ENCODE measurements at places on chromosomes 6 and 20.

DNA sequence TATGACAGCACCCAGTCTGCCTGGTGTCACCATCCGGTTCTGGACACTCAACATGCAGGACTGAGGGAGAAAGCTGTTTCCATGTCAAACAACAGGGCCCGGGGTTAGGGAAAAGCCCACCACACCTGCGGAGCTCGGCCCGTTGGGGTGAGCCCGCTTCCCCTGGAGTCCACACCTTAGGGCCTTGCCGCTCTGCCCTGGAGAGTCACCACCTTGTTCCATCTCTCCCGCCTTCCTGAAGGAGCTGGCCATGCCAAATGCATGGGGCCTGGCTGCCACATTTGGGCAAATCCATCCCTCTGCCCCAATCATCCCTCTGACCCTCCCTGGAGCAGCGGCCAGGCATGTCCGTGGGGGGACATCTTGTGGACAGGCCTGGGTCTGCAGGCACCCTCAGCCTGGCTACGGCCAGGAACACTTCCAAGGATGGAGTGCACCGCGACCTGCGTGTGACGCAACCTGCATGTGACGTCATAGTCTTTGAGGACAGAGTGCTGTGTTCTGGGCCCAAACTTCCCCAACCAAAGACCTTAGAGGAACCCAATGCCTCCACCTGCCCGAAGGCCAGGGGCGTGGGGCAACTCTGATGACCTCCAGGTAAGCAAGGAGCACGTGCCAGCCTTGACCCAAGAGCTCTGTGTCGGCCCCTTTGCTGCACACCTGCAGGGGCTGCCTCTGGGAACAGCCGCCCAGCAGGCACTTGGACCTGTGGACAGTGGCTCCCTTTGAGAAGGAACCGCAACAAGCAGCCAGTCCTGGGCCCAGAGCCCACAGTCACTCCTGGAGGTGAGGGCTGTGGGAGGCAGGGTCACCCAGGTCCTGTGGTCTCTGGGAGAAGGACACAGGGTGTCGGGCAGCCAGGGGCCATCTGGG, 1.7 kb downstream of the CABLES2 start:
- no peak for DNase-seq

DNA sequence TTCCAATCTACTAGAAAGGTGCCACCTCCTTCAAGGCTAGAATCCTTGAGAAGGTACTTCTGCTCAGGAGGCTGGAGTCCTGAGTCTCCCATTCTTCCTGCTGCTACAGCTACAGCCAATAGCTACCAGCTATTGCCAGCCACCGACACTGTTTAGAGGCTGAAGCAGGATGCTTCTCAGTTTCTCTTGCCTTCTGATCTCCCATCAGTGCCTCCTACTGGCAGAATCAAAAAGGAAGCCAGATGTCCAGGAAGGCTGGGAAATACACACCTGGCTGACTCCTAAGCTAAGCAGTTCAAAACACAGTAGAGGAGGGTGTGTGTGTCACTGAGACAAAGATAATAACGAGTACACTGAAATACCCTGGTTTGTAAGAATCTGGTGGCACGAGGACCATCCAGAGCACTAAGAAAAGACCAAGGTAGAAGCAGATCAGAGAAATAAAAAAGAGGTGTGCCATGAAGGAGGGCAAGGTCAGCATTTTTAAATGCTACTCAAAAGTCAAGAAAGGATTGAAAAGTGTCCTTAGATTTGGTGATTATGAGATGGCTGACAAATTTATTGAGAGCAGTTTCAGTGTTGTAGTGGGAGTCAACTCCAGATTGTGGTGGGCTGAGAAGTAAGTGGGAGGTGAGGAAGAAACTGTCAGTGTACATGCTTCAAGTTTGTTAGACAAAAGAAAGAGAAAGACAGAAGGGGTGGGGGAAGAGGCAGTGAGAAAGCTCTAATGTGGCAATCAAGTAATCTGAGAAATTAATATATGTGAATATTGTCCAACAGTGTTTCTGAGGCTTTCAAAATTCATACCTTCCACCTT, 2.3 kb upstream of the HLA-DMA start:
- DNase-seq: no peak

- DNase-seq: no peak
These were observed 273.8 kb downstream of the GMDS start for GRCh38 chr6:1971612-1972011.

DNA sequence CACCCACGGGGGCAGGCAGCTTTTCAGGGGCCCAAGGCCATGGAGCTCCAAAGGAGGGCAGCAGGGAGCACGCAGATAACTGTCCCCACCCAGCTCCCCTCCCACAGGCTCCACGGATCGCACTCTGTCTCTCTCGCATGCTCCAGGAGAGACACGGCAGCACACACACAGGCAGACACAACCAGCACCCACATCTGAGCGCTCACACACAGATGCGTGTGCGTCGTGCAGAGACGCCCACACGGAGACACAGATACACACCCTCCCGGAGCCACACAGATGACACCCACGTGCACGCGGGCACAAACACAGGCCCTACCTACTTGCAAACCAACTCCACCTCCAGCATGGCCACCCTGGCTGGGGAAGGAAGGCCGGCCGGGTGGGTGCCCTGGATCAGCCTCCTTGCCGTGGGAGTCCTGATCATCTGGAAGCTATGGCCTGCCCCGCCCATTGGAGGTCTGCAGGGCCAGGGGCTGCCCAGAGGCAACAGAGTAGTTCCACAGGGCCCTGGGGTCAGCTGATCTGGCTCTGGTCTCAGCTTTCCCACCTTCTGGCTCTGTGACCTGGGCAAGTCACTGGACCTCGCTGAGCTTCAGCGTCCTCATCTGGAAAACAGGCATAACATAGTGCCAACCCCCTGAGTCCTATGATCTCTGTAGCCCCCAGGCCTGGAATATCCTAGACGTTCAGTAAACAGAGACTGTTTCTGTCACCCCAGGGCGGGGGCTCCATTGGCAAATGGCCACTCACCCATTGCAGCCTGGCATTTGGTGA, 31.5 kb downstream of the AAR2 start:
- DNase-seq: no peak

DNA sequence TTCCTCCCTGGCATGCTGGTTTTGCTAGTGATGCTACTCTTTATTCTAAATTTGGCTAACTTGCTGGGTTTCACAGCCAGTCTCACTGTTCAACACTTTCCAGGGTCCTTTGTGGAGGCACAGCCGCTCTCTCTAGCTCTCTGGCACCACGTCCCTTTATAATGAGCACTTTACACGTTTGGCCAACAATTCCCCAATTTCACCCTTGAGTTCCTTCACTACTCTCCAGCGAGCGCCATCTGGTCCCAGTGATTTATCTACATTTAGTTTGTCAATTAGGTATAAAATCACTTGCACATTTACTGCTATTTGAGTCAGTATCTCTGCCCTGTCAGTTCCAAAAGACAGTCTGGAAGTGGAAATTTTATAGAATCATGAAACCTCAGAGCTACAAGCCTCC, 241.9 kb upstream of the MOCS1 start:
- no peak for DNase-seq

DNA sequence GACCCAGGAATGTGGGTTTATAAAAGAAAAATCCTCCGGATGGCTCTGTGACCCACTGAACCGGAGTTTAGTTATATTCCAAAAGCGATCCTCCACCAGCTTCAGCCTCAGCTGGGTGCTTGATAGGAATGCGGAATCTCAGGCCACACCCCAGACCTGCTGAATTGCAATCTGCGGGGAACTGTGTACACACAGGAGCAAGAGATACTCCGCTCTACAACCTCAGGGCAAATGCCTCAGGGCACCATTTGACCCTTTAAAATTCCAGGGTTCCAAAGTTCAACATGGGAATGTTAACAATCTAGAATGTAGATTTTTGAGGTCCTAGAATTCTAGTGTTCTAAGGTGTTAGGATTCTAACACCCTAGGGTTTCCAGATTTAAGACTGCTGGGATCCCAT, 10.8 kb downstream of the BPIFA2 start:
- no peak for DNase-seq

- no peak for DNase-seq
These were observed 51.5 kb upstream of the SMIM29 start for GRCh38 chr6:34300332-34300751.

GRCh38 chr20:2671977-2672376, 8.0 kb upstream of the IDH3B start:
- no peak for DNase-seq

- no peak for DNase-seq
These were observed 8.4 kb downstream of the LRP11 start for GRCh38 chr6:149855741-149856140.

GRCh38 chr20:60465439-60465838, 507.2 kb downstream of the CDH26 start:
- DNase-seq: no peak

GRCh38 chr20:37395921-37396415, 50.0 kb downstream of the SRC start:
- no peak for DNase-seq

- DNase-seq: no peak
These were observed 22.4 kb downstream of the SASH1 start for GRCh38 chr6:148365041-148365440.

DNA sequence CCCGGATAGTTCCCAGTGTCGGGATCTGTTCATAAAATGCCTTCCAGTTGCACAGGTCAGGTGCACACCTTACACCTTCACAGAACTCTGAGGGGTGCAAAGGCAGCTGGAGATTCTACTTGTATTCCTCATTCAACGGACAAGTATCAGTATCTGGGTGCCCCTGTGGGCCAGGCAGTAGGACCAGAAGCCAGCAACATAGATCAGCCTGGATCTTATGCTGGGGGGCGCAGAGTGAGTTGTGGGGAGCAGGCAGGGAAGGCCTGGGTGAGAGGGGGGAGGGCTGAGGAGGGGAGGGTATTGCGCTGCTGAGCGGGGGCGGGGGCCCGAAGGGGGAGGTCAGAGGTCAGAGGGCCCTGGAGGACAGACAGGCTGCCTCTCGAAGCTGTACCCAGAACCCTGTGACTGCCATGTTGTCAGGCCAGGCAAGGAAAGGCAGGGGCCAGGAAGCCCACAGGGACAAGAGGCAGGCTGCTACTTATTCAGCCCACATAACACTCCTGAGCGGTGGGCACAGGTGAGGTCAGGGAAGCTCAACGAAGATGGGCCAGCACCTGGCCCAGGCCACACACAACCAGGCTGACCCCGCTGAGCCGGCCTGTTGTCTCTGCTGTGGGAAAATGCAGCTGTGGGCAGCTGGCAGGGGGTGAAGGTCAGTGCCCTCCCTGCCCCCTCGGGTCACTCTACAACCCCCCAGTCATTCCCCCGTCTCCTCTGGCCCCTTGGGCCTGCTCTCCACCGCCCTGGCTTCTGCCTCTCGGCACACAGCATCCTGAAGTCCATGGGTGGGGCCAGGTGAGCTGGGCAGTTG, 1.1 kb downstream of the OPRL1 start:
- no peak for DNase-seq

DNA sequence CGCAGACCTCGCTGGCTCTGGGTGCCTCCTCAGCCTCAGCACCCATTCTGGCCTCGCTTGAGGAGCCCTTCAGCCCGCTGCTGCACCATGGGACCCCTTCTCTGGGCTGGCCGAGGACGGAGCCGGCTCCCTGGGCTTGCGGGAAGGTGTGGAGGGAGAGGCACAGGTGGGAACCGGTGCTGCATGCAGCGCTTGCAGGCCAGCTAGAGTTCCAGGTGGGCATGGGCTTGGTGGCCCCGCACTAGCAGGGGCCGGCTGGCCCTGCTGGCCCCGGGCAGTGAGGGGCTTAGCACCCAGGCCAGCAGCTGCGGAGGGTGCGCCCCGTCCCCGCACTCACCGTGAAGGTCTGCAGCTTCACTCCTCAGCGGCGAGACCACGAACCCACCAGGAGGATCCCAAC, 30.4 kb downstream of the DEFB114 start:
- no peak for DNase-seq

DNA sequence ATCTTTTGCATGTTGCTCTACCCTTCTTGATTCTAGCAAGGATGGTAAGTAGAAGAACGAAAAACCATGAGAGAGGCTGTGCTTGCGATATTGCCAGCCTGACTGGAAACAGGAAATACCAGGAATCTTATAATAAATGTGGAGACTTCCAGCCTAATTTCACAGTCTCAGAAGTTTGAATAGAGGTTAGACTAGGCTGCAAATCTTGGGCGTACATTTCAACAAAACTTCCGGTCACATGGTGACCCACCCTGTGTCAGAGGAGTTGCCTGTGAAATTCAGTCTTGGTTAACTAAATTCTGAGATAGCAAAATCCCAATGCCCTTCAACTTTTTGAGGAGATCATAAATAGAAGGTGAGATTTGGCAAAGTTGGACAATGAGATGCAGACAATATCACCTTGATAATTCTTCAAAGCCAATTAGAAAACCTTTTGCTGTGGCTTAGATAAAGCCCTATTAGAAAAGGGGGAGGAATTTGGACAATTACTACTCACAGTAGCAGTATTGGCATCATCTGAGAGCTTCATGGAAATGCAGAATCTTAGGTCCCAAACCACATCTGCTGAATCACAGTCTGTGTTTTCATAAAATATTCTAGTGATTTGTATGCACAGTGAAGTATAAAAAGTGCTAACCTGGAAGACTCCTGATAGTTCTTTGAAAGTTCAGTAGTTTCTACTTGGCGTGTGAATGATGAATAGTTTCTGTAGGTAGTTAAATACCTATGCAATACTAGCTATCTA, 262.0 kb upstream of the JAG1 start:
- no peak for DNase-seq

DNA sequence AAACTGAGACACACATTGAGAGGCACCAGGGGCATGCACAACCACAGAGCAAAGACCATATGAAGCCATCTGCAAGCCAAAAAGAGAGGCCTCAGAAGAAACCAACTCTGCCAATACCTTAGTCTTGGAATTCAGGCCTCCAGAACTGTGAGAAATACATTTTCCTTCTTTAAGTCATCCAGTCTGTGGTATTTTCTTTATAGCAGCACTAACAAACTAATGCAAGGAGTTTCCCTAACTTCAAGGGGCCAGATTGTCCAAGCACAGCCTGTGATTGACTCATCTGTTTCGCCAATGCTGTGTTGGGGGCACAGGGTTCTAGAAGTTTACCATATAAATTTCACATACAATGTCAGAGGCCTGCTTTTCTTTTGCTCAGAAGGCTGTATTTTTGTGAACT, 364.6 kb downstream of the GJA1 start:
- no peak for DNase-seq

Measured in NCI-H2029 treated with DMSO at 0.1 percent for 48 hours (cell line).